Motor neuron (in vitro differentiated cells): ENCODE measurements at places on chromosomes 6 and 20.

DNA sequence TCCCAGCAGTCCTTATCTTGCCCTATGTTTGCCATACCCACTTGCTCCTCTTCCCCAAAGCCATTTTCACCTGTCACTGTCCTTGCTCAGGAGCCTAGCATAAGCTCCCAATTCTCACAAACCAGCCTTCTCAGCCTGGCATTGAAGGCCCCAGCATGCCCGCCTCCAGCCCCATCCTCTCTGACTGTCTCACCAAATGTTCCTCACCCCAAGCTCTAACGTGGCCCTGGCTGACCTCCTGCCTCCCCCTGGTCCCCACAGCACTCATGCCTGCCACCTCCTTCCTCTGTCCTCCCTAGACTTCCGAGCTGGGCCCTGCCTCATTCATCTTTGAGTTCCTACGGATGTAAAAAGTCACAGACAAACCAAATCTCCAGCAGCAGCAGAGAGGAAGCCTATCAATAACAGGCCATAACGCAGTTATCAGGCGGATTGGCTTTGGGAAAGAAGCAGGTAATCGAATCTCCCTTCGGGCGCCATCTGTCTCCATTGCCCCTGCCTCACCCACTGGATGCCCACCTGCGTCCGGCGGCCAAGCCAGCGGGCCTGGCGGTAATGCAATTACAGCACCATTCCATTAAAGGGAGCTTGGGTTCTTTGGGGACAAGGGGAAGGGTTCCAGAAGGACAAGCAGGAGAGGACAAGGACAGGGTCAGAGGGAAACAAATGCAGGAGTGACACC lies 104.4 kb downstream of the MRPL14 start:
- ATAC-seq: no peak

GRCh38 chr20:44911264-44911921 lies 1.5 kb downstream of the PABPC1L start:
- no peak for ATAC-seq

DNA sequence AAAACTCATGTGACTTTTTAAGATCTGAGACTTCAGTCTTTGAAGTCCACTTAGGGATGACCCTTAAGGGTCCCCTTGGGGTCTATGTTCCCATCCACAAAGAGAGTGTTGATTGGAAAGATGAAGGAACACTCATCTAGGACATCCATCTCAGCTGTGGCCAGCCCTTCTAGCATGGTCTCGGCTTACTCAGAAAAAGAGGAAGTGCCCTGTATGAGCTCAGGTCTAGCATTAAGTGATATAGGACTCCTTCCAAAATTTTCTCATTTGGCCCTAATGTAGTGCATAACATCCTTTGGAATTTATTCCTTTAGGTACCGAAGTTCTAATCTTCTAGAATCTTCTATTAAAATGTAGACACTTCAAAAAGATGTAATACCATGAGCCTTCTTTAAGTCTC lies 77.4 kb downstream of the NDUFAF5 start:
- no peak for ATAC-seq

DNA sequence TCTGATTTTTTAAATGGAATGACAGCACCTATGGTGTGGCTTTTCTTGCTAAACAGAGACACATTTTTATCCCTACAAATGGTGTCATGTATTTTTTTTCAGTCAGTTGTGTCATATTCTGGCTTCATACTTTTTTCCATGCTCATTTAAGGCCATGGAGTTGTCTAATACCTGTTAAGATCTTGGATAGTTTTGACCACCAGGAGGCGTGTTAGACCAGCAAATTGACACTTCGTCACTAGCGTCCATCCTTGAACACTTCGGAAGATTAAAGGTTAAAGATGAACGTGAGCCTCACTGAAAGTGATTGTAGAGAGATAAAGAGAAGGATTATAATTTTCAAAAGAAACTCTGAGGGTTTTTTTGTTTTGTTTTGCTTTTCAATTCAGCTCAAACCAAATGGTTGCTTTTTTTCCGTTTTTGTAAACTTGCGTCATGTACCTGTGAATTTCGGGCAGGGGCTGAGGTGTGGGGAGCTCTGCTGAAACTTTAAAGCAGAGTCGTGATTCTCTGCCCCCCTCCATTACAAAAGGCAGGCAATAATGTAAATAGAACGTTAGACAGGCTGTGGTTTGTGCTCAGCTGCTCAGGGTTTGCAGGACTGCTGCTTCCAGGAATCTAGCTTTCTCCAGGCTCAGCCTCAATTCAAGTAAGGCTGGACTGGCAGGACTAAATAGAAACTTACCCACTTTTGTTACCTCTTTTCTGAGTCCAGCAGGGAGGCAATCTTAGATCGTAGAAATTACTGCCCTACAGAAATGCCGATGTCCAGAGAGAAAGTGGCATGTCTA lies 245.1 kb downstream of the FOXA2 start:
- ATAC-seq: peak; percentile 48

DNA sequence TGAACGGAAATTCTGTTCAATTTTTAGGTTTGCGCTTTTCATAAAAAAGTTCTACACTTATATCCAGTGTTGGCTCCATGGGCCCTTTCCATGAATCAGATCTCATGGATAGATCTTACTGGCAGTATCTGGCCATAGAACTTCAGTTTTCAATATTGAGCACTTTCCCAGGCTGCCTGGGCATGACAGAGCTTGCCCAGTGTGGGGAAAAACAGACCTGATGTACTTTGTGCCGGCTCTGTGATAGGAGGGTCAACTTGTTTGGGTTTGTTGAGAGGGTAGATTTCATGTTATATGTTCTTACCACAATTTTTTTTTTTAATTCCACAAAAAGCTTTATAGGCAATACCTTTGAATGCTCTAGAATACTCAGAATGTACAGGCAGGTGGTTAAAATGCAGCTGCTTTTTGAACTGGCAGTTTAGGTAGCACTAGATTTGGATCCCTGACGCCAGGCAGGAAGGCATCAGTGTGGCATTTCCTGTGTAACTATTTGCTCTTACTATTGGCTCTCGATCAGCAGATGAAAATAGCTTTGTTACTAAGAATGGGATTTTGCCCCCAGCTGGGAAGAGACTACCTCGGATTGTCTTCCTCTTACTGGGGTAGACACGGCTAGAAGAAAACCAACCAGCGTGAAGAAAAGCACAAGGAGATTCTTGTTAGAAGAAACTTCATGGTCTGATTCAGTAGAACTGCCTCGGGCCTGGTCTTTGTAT lies 404.9 kb upstream of the SOX4 start:
- ATAC-seq: no peak

DNA sequence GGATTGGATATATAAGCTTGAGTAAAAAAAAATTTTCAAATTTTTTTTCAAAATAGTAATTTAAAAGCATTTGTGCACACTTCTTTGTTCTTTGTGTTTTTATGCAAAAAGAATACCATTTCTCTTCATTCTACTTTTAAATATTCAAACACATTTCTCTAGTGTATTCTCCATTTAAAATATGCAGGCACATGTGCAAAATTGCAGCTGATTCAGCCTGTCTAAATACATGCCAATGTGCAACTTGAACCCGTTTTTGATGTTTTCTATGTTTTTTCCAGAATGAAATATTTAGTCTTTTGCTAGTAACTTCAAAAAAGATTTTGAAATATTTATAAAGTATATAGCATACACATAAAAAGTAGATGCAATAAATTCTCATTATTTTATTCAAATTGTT lies 411.8 kb downstream of the MMUT start:
- ATAC-seq: no peak

- ATAC-seq: peak; percentile 18
These were observed 38.2 kb downstream of the C6orf132 start for GRCh38 chr6:42104095-42104803.

DNA sequence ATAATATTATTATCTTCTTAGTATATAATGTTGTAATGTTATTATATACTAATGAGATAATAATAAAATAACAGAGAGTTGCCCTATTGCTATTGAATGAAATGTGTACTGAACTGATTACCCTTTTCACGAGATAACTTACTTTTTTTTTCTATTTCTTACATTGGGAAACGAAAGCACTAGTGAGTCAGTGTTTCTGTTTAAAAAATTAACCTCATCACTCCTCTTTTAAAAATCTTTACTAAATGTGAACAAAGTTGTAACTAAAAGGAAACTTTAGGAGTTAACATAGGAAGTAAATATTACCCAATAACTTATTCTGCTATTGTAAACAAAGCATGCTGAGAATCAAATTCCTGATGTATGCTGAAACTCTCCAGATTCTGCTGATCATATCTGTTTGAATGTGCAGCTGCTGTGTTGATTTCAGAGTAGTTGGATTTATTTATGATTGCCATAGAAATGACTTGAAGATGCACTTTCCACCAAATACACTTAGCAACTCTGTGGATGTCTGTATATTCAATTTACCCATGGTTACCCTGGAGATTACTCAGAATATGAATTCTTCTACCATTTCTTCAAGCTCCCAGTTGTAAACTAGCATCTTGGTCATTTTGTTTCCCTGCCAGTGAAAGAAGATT lies 523.4 kb downstream of the TENT5A start:
- ATAC-seq: no peak

GRCh38 chr6:45965792-45966191 lies 49.9 kb downstream of the CLIC5 start:
- ATAC-seq: no peak

DNA sequence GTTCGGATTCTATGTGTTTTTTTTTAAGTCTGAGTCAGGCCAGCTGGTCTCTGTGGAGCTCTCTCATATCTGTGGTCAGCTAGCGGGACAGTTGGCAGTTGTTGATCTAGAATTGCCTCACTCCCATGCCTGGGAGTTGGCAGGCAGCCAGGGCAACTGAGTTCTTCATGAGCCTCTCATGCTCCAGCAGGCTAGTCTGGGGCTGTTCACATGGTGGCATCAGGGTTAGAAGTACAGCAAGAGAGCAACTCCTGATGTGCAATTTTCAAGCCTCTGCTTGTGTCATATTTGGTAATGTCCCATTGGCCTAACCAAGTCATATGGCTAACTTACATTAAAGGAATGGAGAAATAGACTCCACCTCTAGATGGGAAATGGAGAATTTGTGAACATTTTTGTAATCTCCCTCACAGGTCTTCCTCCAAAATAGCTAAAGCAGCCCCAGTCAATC lies 6.7 kb upstream of the IFT52 start:
- peak; percentile 18 for ATAC-seq

DNA sequence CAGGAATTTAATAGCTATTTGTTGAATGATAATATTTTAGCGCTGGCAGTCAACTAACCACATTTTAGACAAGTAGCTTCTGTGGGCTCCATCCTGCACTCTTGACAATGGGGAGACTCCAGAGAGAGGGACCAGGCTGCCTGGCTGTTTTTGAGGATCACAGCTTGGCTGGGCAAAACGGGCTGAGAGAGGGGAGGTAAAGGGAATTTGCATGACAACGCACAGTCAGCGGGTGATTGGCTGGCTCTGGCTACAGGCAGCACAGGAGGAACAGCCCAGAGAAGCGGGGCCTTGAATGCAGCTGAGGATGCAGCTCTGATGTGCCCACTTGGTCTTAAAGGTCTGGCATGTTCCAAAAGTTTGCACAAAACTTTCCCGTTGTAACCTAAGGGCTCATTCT lies 41.2 kb downstream of the LRFN2 start:
- ATAC-seq: no peak

DNA sequence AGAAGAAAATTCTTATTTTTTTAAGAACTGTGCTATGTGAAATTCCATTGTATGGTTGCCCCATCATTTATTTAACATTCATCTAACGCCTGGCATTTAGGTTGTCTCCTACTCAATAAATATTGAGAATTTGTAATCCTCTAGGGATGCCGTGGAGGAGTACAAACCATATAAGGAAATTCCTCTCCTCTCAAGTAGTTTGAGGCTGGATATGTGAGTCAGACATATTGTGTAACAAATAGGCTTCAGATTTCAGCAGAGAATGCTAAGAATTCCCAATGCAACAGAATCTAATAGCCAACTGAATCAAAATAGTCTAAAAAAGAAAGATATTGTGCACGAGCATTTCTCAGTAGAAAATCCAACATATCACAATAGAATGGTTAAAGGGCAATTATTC lies 174.7 kb downstream of the OTOR start:
- ATAC-seq: peak; percentile 96

DNA sequence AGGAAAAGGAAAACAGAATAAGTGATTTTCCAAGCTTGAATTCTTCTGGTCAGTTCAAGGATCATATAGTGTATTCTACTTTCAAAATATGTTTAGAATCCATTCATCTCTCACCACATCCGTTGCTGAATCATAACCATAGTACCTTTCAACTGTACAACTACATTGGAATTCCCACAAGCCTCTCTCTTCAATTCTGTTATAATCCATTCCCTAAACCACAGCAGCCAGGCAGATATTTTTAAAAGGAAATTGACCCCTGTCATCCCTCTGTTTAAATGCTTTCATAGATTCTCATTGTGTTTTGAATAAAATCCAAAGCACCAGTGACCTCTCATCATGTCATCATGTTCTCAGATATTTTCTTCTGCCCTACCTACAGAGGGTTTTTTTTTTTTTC lies 412.7 kb downstream of the GRIK2 start:
- no peak for ATAC-seq
